ENCODE measurements at places on chromosomes 5 and 9. TPM values are rescaled to one million over a fixed set of nuclear protein-coding genes. Genes with fewer than 3 reads are reported as not detected.

The ZFP2 gene
- total RNA-seq, result 6.4 TPM

The NR2F1-AS1 gene
- total RNA-seq, result 0.69 TPM

The PCDHA6 gene
- 1.0 TPM for total RNA-seq

DNA sequence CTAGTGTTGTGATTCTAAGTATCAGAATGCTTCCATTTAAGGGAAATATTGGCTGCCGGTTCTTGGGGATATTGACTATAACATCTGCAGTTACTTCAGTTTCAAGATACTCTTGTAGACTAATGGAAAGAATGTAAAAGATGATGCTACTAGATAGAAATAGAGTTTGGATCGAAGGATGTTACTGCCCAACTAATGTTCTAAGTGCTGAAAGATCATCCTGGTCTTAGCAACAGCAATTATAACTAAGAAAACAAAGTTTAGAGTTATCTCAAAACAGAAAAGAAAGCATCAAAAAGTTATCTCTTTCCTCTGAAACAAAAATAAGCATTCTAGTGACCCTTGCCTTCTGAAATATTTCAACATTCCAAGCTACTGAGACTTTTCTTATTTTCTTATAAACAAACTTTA is 49.9 kb downstream of the ITGA1 start:
- no peak for DNase-seq

The EIF4EBP3 gene
- total RNA-seq, result 0.80 TPM

The C9 gene
- 0.20 TPM for total RNA-seq

The ROR2 gene
- 4.4 TPM for total RNA-seq

GRCh38 chr9:98994172-98995058 is 50.7 kb downstream of the COL15A1 start:
- DNase-seq, result no peak

The OLFM1 gene
- not detected for total RNA-seq

GRCh38 chr9:105044518-105044917 is 116.6 kb upstream of the ABCA1 start:
- DNase-seq, result no peak

DNA sequence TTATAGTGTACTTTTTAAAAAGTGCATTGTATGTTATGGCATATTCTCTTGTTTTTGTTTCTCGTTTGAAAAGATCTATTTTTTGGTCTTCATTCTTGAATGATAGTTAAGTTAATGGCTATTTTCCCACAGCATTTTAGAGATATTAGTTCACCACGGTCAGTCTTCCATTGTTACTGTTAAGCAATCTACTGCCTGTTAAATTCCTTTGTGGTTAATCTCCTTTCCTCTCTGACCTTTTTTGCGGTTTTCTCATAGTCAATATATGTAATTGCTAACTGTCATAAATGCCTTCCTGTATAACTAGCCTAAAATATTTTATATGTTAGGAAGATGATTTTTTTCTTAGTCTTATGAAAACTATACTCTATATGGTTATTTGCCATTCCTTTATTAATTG is 250.8 kb upstream of the FBXL7 start:
- DNase-seq, result peak; percentile 82

All from renal cortical epithelial cell (primary cell).